Brain pericyte (primary cell): ENCODE measurements at places on chromosomes 6 and 20.

GRCh38 chr20:62225820-62226635 lies 6.0 kb upstream of the HRH3 start:
- DNase-seq: no peak

DNA sequence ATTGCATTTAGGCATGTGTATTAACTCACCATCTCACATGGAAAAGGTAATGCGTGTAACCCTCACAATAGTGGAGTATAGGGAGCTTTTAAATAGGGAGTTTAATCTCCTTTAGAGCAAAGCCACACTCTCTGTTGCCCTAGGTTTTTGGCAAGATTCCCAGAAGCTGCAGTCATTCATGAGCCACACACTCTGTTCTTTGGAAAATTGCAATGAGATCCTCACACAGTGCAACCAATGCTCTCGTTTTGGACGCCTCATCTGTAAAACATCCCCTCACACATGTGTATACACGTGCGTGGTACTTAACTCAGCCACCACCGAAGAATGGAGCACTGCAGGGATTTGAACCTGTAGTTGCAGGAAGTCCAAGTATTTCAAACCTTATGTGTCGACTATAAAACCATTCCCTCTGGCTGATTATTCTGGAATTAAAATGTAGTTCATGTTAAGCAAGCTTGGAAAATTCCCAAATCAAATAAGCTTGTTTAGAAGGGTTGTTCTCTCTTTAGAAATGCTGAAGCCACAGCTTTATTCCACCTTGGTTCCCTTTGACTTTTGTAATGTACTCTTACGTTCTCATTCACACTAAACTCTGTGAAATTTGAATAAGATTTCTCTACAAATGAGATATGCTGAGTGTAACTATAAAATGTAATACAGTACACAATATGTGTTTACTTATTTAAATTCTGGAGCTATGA lies 489.8 kb upstream of the MANEA start:
- peak; percentile 73 for DNase-seq

DNA sequence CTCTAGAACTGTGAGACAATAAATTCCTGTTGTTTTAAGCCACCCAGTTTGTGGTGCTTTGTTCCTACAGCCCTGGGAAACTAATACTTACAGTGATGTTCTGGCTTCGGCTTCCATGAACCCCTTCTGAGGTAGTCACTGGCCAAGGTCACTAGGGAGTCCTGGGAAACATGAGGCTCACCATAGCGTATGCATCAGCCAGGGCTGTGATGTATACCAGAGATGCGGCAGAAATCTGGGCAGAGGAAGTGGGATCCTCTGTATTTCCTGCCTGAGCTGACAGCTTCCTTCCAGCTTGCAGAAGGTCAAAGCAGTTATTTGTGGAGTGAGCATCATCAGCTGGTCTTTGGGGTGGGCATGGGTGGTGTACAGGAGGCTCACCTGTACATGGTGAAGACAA lies 27.9 kb downstream of the KAT14 start:
- DNase-seq: peak; percentile 55

- no peak for DNase-seq
Observed at GRCh38 chr6:169964486-169965180, 213.2 kb downstream of the ERMARD start.

GRCh38 chr6:119132261-119132981 lies 54.0 kb upstream of the FAM184A start:
- no peak for DNase-seq
